ENCODE measurements at places on chromosomes 3 and 15.
A peak's percentile ranks its signal among the peaks of the same experiment; 100 is the strongest.

- DNase-seq: no peak
Observed at GRCh38 chr15:91878319-91878870, 24.9 kb downstream of the SLCO3A1 start.

DNA sequence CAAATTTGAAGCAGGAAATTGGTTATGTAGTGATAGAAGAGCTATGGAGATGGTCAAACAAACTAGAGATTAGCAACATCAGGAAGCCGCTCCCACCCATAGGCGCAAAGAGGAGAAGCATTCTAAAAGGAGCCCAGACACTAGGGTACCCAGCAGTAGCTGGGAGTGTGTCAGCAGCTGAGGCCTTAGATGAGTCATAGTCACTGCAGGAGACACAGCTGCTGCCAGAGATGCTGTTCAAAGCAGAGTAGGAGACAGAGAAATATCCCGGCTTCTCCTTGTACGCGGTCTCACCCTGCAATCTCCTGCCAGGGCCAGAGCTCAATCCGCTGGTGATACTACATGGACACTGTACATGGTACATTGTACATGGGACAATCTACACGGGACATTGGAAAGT is 61.9 kb downstream of the VGLL3 start:
- DNase-seq: no peak

GRCh38 chr15:65773386-65774111 is 18.5 kb downstream of the DENND4A start:
- no peak for DNase-seq

DNA sequence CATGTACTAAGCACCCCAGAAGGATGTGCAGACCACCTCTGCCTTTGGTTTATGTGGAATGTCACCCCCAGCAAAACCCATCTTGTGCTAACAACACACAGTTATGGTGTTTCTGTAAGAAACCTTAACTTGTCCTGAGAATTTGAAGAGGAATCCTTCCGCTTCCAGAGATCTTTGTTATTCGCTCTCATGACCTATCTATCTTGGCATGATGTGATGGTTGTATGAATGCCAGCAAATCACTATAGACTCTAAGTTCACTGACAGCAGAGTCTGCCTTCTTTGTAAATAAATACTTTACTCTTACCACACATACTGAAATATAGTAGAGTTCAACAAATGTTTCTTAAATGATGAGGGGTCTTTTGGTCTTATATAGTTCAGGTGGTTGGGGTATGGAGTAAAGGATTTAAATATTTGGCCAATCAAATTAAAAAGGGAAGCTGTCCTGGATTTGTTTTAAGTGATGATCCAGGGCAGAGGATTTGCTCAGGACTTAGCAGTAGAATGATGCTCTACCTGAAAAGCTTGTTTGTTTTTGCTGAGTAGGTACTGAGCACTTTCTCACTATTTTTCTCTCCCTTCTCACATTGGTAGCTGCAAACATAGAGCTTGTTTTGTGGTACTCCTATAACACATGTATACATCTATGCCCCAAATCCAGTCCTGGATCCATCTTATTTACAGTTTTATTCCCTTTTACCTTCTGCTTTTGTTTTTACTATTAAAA is 27.9 kb upstream of the RTP1 start:
- no peak for DNase-seq

- peak; percentile 82 for DNase-seq
Observed at GRCh38 chr3:161576714-161577510, 80.3 kb downstream of the OTOL1 start.

GRCh38 chr15:100715571-100716455 is 113.4 kb downstream of the ASB7 start:
- no peak for DNase-seq

GRCh38 chr15:85646538-85647091 is 148.1 kb downstream of the KLHL25 start:
- DNase-seq: no peak

DNA sequence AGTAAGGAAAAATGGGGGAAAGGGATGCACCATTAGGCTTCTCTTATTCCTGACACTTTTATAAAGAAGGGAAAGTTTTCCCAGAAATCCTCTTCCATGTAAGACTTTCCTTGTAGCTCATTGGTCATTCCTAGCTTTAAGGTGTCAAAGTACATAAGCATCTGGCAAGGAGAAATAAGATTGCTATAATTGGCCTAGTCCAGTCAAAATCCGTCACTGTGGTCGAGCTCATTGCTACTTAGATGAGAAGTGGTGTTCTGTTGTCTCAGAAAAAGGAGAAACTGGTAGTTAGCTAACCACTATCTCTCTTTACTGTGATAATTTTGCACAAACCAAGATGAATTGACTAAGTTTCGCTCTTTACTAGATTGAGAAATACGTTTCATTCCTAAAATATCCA is 370.1 kb downstream of the CNTN4 start:
- DNase-seq: no peak

GRCh38 chr3:134430174-134430573 is 55.6 kb downstream of the ANAPC13 start:
- DNase-seq: no peak

DNA sequence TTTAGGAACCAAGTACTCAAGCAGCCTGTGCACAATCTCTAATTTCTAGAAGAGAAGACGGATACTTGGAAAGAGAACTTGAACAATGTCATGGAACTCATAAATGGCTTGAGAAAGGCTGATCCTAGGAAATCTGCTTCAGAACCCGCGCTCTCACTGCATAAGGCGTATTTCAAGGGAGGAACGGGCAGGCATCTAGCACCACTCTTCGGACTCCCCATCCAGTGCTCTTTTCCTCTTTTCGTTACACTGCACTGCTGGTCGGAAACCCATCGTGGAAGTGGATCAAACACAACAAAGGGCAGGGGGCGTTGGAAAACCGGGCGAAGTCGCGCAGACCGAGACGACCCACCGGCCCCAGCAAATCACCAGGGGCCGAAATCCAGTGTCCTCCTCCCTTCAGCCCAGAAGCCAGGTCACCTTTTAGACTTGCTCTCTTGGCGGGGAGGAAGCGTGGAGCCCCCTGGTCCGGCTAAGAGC is 539 bp upstream of the TLNRD1 start:
- DNase-seq: no peak

DNA sequence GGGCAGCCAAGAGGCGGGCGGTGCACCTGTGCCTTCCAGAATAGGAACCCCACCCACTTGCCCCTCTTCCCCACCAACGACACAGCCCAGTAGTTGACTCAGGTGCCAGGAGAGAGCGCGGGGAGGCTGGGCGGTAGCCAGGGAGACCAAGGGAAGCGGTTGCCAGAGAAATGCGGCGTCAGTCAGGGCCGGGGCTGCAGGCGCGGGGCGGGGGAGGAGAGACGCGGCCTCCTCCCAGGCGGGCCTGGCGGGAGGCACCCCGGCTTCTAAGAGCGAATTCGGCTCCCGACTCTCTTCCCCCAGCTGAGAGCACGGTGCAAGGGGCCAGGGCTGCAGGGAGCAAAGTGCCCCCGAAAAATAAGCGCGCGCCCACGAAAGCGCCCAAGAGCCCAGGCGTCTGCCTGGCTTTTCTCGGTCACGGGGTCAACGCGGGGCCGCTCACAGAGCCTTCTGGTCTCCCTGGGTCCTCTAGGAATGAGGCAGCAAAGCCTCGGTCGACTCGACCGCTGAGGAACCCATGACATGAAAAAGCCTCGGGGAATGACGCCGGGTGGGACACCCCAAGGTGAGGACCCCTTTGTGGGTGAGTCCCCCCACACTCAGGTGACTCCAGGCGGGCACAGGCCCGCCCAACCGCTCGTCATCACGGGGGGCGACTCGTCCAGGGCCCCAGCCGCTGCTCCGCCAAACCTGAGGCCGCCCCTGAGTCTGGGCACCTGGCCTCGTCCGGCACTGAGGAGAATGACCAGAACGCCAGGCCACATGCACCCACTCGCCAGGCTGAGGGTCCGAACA is 716 bp downstream of the CPEB1 start:
- no peak for DNase-seq

DNA sequence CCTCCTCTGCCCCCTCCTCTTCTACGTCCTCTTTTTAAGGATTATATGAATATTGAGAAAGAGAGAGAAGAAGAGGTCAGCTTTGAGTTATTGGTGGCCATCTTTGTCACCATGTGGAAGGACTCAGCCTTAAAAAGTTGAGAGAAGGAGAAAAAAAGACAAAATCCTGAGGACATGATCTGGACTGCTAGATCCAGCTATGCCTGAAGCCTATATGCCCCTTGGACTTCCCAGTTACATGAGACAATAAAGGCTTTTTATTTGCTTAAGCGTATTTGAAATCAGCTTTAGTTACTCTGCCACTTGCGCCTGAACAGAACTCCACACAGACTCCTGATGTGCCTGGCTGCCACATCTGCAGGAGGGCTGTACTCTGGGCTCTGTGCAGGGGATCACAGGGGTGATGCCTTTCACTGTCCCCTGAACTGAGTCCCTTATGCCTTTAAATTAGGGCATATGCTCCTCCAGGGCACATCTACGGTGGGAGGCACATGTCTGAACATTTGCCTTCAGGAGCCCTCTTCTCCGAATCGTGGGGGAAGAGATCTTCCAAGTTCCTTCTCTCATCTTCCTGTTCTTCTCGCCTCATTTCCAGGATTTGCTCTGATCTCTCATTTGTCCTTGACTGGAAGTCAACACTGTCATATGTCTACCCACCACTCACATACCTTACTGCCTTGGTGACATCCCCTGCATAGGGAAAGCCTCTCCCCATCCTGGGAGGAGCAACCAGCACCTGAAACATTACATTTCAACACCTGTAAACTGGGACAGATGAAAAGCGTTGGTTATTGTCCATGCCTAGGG is 14.0 kb upstream of the PLA2G4E start:
- DNase-seq: no peak

DNA sequence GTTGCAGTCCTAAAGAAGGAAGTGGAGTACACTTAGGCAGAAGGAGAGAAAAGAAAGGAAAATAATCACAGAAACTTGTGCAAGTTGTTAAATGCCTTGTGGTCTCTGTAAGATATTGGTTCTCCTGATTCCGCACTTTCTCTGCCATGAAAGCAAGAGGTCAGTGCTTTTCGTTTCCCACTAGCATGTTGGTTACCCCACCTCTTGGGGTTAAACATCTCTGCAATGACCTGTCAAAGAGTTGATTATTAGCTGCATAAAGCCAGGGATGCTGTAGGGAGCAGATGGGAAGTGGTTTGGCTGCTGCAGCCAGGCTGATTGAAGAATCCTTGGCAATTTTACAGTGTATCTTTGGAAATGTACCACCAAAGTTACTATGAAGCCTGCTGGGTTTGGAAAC is 33.3 kb downstream of the ZNF609 start:
- no peak for DNase-seq

- DNase-seq: no peak
Observed at GRCh38 chr3:10515396-10515795, 10.0 kb upstream of the ATP2B2 start.

DNA sequence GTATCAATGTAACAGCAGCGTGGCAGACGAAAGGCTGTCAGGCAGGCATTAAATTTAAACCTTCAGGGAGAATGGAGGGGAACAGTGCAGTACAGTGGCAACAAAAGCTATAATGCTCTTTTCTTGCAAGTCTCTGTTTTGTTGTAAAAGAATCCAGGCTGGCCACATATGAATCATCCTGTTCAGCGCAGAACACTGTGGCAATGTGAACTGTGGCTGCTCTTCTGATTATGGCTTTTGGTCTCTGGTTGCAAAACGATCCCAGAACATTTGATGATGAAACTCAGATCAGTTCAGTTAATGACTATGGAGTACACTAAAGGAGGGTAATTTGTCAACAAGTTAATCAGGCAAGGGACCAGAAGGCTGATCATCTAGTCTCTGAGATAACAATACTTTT is 219.7 kb upstream of the SGO1 start:
- no peak for DNase-seq

- DNase-seq: no peak
Observed at GRCh38 chr3:147305533-147306250, 100.7 kb downstream of the ZIC4 start.

- DNase-seq: no peak
Observed at GRCh38 chr15:99963976-99964375, 230.7 kb upstream of the LYSMD4 start.

DNA sequence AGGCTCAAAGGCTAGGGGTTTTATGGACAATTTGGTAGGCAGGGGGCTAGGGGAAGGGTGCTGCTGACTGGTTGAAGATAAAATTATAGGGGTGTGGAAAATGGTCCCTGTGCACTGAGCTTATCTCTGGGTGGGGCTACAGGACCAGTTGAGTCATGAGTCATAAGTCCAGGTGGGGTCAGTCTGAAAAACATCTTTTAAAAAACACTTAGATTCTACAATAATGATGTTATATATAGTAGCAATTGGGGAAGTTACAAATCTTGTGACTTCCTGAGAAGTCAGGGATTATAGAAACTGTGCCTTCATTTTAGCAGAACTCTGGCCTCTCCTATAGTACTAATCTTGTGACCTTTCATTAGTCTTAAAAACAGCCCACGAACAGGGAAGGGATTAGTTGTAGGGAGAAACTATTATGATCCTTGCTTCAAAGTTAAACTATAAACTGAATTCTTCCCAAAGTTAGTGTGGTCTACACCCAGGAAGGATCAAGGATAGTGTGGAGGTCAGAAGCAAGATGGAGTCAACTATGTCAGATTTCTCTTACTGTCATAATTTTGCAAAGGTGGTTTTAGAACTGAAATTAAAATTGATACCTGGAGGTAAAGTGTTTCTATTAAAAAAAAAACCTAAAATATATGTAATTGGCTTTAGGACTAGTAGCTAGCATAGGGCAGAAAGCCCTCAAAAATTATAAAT is 130.1 kb downstream of the P2RY1 start:
- DNase-seq: no peak

DNA sequence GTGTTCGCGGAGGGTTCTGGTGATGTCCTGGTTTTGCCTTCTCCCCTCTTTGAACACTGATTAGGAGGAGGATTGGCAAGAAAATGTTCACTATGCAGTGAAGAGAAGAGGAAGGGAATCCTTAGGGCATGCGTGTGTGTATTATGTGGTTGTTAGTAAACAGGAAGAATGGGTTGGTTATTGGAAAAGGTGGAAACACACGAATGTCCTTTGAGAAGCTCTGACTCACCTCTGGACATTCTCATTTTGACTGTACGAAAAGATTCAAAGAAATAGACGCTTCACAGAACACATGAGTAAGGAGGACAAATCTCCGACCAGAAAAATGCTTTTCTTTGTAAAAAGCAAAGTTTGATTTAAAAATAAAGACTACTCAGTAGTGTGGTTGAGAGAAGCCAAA is 188.8 kb upstream of the PRICKLE2 start:
- DNase-seq: no peak

DNA sequence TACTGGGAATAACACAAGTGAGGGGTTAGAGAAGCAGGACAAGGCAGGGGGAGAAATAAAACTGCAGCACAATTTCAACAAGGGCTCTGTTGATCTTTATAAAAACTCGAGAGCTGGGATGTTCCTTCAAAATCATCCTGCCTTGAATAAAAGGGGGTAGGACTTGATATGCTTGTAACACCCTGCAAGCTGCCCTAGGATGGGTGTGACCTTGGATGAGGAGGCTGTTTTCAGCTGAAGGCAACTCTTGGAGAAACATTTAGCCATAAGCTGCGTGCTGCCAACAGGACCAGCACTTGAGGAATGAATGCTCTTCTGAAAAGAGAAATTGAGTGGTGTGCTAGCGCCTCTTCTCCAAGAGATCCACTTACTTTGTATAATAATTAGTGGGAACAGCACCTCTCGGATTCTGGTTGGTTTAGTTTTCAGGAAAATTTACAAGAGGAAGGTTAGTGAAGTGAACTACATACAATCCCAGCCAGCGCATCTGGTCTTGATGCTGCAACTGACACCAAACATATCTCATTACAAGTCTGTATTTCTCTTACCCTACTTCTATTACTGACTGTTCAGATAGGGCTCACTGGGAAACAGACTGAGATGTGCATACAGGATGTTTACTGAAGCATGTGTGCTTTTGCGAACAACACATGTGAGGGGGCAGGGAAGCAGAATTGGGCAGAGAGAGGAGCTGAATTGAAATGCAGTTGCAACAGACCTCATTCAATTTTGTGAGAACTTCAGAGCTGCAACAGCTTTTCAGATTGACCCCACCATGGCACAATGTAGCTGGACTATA is 643.0 kb upstream of the GOLIM4 start:
- DNase-seq: no peak
